GM23338 (cell line): ENCODE measurements at places on chromosomes 16 and 17.

- no peak for DNase-seq
Observed at GRCh38 chr17:42386777-42387657, 1.2 kb downstream of the STAT3 start.

GRCh38 chr16:25395528-25395927 is 137.9 kb upstream of the ZKSCAN2 start:
- peak; percentile 57 for DNase-seq

GRCh38 chr17:74464730-74465377 is 1.6 kb upstream of the CD300A start:
- no peak for DNase-seq

GRCh38 chr17:30505868-30506417 is 28.7 kb downstream of the GOSR1 start:
- DNase-seq, result no peak

DNA sequence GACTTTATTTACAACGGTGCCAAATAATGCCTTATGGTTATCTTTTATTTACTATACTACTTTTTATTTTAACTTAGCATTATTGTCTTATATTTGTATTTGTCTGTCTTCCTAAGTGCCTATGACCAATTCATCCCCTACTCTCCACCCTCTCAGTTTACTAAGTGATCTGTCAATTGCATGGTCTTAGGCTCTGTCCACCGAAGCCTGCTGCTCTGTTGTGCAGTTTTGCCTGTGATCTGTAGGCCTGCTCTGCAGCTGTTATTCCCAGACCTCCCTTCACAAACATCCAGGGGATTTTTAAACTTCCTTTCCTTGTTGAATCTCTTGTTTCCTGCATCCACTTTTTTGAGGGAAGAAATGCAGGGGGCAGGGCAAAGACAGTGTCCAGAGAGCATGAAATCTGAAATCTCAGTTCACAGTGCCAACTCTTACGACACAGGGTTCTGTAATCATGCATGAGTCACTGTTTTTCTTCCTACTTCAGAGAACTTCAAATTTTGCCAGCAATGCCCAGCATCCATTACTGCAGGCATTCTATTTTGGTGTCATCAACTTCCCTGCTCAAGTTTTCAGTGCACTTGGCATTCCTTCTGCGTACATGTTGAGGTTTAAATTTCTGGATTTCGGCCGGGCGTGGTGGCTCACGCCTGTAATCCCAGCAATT is 11.4 kb downstream of the SLFN5 start:
- no peak for DNase-seq

GRCh38 chr16:49598383-49599170 is 225.0 kb downstream of the C16orf78 start:
- DNase-seq, result no peak

DNA sequence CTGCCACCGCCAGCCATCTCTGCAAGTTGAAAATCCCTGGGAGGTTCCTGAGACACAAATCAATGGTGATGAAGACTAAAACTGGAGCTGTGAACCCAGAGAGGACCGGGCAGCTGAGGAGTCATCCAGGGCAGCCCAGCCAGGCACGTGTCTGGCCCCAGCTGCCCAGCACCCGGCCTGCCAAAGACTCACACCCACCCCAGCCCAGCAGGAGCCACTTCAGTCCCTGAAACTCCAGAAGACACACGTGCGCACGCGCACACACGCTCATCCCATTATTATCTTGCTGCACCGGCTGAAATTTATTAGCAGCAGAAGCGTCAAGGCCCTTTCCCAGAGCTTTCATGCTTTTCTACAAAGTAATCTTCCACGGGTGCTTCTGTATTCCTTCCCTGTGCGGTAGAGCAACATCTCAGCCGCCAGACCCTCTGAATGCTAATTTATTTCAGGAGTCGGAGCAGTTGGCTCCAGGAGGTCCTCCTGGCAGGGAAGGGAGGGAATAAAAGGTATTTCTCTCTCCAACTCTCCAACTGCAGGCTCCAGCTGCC is 59.8 kb upstream of the RBFOX3 start:
- DNase-seq, result no peak

DNA sequence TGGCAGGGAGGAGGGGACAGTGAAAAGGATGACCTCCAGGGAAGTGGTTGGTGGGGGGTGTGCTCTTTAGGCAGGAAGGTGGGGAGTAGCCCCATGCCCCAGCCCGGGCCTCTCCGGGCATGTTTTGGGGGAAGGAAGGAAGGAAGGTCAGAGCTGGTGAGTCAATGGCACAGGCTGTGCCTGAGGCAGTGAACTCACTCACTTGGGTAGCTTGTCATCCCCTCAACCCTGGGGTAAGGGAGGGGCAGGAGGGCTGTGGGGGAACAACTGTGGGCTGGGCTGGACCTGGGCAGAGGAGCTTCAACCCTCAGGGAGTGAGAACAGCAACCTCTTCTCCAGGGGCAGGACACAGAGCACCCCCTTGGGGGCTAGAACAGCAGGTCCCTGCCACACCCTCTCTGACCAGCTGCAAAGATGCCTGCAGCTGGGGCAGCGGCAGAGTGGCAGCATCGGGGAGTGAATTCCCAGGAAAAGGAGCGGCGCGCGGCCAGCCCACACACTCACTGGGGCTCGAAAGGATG is 6.3 kb downstream of the CSF3 start:
- DNase-seq, result no peak

- DNase-seq, result no peak
Observed at GRCh38 chr16:74627506-74628220, 20.7 kb upstream of the GLG1 start.

- no peak for DNase-seq
Observed at GRCh38 chr17:7466639-7467341, 12.6 kb downstream of the ZBTB4 start.

GRCh38 chr17:45364531-45365390 is 47.9 kb upstream of the MAP3K14 start:
- DNase-seq, result peak; percentile 99

DNA sequence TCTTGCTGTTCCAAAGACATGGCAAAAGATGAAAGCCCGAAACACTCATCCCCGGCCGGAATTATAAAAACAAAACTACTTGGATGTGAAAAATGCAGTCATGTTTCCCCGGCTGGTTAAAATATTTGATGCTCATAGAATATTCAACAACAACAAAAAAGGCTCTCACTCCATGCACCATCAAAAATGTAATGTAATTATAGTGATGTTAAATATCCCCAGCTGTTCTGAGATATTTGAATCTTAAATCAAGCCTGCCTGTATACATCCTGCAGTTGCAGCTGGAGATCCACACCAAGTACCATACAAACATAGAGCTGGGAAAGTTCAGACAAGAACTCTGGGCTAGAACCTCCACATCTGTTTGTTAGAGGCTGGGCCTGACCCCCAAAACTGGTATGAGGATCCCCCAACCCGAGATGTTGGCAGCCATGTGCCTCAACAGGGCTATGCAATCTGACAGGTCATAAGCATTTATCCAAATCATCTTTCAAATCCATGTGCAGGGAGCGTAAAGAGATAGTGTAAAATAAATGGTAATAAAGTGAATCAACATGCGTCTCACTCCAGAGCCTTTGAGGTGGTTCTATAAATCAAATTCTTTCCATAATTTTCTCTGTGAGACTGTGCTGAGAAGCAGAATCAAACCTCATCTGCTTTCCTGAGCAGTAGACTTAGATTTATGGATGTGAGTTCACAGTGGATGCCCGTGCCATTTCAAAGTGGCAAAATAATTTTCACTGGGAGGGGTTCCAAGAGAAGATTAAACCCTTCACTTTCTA is 12.7 kb downstream of the ASIC2 start:
- DNase-seq, result no peak

- DNase-seq, result no peak
Observed at GRCh38 chr16:12170103-12171040, 193.8 kb downstream of the SNX29 start.

DNA sequence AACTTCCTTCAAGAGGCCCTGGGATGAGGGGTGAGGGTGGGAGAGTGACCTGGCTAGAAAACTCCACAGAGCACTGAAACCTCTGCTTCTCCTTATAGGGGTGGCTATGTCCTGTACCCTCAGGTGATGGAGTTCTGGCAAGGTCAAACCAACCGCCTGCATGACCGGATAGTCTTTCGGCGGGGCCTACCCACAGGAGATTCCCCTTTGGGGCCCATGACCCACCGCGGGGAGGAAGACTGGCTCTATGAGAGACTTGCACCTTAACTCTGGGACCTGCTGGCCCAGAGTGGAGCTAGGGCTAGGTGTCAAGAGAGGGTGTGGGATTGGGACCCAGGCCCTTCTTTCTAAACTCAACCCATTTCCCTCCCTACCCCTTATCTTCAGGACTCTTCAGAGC is 5.1 kb downstream of the PNPO start:
- no peak for DNase-seq

DNA sequence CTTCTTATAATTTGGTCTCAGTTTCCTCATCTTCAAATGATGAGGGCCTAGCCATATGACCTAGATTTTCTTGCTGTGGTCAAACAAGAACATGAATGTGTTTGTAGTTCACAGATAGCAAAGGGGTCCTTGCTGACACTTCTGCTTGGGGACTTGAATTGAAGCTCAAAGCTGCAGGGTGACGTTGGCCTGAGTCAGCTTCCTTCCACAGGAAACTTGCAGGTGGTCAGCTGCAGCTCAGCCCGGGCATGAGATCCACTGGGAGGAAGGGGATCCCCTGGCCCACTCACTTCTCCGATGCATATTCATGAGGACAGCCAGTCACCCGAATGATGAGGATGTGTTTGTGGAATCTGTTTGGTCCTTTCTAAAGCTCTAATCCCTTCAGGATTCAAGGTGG is 42.6 kb upstream of the AXIN2 start:
- DNase-seq, result no peak

GRCh38 chr16:83899272-83899897 is 470 bp downstream of the MLYCD start:
- peak; percentile 73 for DNase-seq

DNA sequence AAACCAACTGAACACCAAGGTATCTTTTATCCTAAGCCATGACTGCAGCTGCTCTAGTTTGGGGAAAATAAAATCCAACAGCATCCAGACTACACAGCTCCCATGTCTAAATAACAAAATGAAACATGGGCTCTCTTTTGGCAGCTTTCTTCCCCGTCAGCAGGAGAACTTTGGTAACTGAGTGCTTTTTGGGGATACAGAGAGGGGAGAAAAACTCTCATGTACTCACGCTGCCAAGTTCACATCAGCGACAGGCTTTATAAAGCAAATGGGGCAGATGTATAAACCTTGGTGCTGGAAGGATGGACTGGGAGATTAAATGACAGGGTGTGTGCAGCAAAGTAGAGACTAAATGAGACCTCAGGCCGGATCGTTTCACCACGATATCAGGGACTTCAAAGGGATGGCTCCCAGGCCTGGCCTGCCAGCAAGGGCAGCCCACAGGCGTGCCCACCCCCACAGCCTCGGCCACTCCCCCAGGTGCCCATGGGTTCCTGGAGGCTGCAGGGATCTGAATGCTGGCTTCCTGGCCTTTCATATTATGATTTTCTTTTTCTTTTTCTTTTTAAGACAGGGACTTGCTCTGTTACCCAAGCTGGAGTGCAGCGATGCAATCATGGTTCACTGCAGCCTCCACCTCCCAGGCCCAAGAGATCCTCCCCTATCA is 174.6 kb downstream of the ZNF423 start:
- DNase-seq, result no peak

DNA sequence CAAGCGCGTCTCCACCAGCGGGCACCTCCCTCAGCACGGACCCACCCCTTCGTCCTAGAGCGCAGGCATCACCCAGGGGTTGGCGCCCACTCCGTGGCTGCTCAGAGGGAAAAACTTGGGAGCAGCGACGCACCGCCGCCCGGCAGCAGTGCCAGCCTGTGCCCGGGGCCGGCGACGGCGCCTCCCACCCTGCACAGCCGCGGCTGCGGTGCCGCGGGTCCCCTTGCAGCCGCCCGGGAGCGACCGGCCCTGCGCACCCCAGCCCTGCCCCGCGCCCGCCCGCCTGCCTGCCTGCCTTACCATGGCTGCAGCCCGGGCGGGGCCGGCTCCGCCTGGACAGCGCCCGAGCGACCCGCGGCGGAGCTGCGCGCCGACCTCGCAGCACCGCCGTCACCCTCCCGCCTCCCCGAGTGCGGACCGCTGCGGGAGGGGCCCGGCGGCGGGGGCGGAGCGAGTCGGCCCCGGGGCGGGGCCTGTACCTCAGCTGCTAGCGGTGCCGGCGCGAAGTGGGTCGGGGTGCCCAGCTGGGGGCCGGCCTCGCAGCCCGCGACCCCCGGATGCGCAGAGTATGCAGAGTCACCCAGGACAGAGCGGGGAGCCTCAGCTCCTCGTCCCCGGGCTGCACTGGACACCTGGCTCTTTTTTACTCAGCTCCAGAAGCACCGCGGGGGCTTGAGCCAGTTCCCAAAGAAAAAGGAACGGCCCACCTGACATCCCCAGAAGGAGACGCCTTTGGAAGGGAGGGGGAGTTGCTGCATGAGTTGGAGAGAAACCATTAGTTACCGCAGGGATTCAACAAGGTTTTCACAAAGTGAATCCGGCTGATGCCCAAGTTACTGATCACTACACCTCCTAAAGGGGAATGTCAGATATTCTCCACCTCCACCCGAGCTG is 17.5 kb upstream of the MTMR4 start:
- peak; percentile 83 for DNase-seq

GRCh38 chr16:89864527-89864820 is 8.9 kb upstream of the TCF25 start:
- no peak for DNase-seq
